ENCODE measurements at places on chromosomes 7 and 10.

- no peak for DNase-seq
These were observed 57.1 kb upstream of the BAMBI start for GRCh38 chr10:28620251-28620650.

DNA sequence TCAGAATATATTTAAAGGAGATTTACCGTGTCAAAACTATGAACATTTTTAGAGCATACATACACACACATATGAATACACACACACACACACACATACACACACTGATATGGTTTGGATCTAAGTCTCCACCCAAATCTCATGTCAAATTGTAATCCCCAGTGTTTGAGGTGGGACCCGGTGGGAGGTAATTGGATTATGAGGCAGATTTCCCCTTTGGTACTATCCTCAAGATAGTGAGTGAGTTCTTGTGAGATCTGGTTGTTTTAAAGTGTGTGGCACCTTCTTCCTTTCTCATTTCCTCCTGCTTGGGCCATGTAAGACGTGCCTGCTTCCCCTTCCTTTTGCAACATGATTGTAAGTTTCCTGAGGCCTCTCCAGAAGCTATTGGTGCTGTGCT, 515.0 kb upstream of the ZMIZ1 start:
- DNase-seq, result no peak

DNA sequence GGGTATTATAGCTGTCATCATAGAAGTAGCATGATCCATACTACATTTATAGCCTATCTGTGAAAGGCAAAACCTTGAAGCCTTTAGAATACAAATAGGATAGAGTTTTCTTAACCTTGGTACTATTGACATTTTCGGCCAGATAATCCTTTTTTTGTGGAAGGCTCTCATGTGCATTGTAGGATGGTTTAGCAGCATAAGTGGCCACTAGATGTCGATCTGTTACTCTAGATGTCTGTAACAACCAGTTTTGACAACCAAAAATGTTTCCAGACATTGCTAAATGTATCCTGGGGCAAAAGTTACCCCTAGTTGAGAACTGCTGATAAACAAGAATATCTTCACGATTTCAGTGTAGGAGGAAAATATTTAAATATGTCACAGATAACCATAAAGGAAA, 319.4 kb upstream of the GALNT17 start:
- DNase-seq, result no peak

DNA sequence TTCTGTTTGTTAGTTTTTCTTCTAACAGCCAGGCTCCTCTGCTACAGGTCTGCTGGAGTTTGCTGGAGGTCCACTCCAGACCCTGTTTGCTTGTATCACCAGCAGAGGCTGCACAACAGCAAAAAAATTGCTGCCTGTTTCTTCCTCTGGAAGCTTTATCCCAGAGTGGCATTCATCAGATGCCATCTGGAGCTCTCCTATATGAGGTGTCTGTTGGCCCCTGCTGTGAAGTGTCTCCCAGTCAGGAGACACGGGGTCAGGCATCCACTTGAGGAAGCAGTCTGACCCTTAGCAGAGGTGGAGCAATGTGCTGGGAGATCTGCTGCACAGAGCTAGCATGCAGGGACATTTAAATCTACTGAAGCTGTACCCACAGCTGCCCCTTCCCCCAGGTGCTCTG, 26.7 kb upstream of the CROT start:
- DNase-seq, result peak; percentile 43

DNA sequence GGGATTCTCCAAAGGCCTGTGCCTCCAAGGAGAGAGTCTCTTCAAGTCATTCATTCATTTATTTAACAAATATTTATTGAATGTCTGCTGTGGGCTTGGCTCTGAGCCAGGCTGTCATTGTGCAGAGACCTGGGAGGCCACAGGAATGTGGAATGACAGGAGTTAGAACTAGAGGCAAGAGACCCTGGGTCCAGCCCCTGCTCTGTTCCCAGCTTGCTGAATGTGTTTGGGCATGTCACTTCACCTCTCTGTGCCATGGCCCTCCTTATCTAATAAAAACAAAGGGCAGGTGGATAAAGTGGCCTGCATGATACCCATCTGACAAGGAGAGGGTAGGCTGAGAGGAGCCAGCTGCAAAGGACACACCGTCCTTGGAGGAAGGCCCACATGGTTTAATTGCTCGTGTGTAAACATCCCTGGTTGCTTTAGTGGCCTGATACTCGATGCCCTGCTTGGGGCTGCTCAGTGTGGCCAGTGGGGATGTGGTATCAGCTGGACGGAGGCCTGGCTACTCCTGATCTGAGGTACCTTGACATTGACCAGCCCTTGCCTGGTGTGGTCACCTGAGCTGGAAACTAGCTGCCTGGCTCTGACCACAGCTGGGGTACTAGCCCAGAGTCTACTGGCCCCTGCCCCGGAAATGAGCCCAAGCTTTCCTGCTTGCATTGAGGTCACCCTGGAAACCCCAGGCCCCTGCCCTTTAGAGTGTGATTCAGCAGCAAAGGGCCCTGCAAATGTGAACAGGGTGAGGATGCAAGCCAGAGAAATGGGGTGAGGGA, 116.2 kb downstream of the CDH23 start:
- DNase-seq, result peak; percentile 50

DNA sequence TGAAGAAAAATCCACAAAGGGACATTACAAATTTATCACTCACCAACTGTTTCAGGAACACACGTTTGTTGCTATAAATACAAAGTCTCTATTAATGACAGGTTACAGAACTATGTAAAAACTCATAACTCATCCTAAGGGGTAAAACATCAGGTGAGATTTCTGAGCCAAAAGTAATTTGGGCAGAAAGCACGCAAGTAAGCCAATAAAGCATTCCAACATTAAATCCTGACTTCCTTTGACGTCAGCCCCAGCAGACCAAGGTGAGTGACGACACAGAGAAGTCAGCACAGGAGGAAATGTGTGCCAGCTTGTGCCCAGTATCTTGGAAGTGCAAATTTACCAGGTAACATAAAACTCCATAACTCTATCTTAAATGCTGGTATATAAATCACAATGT, 45.7 kb downstream of the IMMP2L start:
- DNase-seq, result no peak

GRCh38 chr10:131141645-131142516, 169.6 kb downstream of the TCERG1L start:
- no peak for DNase-seq

DNA sequence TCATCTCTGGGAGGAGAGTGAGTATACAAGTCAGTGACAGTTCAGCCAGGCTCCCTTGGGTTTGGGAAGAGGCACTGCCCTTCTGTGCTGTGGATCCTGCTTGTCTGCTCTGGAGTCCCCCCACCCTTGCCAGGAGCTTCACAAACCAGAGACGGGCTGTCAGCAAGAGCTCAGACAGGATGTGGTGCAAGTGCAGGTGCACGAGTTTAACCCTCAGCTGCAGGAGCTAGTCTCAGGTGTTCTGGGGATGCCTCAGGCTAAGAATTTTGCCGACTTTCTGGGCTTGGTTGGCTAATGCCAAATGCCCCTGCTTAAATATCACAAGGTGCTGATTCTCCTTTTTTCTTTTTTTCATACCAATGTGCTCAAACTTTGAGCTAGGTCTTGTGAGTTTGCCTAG, 22.3 kb downstream of the ZNF783 start:
- DNase-seq, result no peak

DNA sequence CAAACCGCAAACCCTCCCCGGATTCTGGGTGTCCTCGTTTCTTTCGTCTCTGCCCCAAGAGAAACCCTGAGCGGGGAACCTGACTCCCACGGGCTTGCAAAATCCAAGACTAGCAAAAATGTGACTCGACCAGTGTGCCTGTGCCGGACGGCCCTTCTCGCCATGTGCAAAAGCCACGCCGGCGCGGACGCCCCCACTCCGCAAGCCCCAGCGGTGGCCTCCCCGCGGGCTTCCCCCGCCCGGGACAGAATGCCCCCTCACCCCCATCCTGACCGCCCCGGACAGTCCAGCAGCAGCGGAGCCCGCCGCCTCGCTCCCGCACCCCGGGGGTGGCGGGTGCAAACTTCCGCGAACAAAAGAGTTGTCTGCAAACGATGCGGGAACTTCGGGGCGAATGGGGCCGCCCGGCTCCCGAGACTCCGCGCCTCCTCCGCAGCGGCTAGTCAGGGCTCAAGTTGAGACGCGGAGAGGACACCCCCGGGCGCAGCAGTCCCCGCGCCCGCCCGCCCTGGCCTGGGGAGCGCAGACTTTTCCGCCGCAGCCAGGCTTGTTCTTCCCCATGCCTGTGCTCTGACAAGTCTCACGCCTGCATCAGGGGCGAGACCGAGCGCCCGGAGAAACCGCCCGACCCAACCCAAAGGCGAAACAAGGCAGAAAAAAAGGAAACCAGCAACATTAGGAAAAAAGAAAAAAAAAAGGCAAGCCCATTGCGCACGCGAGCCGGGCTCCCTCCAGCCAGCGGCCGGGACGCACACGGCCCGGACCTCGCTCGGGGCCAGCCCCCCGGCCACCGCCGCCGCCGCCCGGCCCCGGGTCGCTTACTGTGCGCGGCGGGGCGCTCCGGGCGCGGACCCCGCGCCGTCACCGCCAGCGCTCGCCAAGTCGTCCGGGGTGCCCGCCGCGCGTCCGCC, 732 bp downstream of the FAM53B start:
- no peak for DNase-seq

DNA sequence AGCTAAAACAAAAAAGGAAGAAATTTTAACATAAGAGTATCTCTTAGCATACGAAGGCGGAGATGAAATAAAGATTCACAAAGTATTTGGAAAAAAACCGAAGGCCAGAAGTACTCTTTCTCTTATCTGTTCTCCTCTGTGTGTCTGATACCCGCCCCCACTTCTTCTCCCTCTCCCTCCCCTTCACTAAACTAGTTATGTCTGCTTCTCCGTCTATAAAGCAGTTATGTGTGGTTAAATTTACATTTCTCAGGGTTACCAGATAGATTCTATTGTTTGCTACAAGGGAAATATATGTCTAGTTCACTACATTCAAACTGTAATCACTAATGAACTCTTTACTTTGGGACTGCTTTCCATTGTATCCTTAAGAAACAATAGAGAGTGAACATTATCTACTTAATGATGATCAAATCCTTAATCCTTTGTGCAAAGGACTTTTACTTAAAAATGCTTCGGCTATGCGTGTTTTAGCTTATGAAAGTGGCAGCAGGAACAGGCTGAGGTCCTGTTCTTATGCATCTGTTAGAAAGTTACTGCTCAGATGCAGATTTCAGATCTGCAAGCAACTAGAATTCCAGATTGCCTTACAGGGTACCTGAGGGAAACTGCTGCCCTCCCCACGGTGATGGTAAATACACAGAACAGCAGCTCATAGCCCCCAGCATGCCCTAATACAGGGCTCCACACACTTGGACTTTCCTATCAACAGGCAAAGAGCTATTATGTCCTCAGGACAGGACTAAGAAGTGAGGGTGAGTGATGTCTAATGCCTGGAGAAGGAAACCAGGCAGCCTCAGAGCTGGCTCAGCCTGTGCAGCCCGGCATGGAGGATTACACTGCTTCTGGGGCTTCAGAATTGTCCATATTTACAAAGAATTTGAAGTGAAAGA, 273.3 kb downstream of the FZD1 start:
- DNase-seq, result no peak

GRCh38 chr10:121356183-121356582, 242.1 kb downstream of the FGFR2 start:
- no peak for DNase-seq

- peak; percentile 89 for DNase-seq
These were observed 10.7 kb downstream of the PSAP start for GRCh38 chr10:71840177-71840957.

DNA sequence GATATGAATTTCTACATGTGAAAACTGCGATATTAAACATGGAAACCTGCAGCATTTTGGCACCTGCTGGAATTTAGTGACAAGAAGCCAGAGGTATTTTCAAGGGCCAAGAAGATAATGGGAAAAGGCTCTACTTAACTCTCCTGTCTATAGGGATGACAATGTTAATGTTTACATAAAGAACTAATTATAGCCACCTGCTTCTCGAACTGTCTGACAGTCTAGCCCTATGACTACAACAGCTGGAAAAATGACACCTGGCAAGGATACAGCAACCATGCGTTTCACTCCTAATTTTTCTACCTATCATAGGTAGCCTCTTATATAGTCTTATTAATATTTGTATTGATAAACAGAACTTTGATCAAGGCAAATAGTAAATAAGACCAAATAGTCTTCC, 49.6 kb downstream of the MAGI2 start:
- no peak for DNase-seq

DNA sequence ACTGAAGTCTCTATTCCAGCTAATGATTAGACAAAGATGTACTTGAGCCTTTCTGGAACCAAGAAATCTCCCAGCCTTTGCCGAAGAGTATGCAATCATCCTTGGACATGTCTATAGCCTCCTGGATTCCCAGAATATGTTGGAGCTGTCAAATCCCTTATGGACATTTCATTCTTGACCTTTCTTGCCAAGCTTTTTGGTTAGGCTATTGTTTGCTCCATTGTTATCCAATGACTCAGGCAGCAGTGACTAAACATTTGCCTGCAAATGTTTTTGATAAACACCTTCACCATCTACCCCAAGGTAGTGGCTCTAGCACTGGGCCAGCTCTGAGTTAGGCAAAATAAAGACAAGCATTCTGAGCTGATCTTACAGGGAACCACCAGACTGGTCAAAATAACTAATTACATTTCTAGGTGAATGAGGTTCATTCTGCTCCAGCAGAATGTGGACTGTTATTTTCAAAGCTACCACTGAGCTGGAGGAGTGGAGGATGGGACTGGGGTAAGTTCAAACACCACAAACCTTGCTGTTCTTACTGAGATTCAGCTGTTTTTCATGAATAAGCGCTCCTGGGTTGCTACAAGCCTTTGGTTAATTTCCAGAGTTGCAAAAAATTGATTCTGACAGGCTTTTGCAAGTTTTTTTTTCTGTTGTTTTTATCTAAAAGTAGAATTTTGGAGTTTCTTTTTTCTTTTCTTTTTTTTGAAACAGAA, 81.0 kb downstream of the TMEM270 start:
- DNase-seq, result peak; percentile 45

GRCh38 chr10:71358277-71358676, 38.4 kb upstream of the CDH23 start:
- DNase-seq, result no peak

GRCh38 chr10:34641913-34642558, 173.1 kb downstream of the PARD3 start:
- no peak for DNase-seq

DNA sequence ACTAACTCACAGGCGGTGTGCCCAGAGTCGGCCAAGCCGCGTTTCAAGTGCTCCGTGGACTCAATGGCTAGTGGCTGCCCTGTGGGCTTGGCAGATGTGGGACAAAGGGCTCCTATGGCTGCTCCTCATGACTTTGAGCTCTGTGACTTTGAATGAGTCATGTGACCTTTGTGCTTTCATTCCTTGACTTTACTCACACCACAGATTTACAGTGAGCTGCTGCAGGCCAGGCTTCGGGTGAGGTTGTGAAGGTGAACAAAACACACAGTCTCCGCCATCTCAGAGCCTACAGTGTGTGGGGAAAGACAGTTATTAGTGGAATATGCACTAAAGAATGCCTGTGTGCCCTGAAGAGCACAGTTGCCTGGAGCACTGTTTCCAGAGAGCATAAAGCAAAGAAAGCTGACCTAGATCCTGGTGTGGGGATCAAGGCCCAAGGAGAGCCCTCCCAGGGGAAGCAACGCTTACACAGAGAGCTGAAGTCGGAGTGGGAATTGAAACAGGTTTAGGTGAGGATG, 29.7 kb upstream of the PLEKHA1 start:
- no peak for DNase-seq

Measured in H4 (cell line).